T-helper 9 cell (primary cell): ENCODE measurements at places on chromosomes 5 and 9.

DNA sequence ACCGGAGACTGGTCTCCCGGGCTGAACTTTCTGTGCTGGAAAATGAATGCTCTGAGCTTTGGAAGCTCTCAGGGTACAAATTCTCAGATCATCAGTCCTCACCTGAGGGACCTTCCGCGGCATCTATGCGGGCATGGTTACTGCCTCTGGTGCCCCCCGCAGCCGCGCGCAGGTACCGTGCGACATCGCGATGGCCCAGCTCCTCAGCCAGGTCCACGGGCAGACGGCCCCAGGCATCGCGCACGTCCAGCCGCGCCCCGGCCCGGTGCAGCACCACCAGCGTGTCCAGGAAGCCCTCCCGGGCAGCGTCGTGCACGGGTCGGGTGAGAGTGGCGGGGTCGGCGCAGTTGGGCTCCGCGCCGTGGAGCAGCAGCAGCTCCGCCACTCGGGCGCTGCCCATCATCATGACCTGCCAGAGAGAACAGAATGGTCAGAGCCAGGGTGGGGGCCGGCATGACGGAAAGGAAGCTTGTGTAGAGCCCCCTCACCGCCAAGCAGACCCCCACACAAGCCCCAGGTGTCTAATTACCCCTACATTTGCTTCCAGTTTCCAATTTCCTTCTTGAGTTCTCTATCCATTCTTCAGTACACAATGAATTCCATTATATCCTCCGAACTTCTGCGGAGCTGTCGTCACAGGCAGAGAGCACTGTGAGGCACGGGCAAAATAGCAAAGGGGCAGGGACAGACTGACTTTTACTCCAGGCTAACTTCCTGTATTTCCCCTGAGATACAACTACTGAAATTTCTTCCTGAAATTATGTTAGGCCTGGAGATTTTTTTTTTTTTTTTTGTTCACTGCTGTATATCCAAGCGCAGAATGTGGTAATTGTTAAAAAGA lies 23.2 kb downstream of the CDKN2A start:
- DNase-seq, result no peak

DNA sequence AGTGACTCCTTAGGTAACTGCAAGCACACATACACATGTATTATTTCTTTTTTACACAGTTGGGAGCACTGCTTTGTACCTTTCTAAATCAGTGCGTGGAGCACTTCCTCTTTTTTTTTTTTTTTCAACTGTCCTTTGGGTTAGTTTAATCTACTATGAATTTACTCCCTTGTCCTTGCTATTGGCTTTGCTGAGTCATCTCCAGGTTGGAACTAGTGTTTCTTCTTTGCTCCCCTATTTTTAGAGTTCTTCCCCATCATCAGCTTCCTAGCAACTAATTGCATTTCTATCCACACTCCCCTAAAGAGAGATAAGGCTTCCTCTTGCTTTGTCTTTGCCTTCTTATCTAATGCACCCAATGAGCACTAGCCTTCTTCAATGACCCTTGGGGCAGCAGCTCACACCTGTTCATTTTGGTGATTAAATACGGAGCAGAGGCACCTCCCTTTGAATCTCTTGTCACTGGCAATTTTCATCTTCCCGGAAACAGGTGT lies 24.3 kb downstream of the S100Z start:
- DNase-seq, result no peak

GRCh38 chr5:87300744-87301143 lies 33.1 kb downstream of the RASA1 start:
- DNase-seq, result no peak

DNA sequence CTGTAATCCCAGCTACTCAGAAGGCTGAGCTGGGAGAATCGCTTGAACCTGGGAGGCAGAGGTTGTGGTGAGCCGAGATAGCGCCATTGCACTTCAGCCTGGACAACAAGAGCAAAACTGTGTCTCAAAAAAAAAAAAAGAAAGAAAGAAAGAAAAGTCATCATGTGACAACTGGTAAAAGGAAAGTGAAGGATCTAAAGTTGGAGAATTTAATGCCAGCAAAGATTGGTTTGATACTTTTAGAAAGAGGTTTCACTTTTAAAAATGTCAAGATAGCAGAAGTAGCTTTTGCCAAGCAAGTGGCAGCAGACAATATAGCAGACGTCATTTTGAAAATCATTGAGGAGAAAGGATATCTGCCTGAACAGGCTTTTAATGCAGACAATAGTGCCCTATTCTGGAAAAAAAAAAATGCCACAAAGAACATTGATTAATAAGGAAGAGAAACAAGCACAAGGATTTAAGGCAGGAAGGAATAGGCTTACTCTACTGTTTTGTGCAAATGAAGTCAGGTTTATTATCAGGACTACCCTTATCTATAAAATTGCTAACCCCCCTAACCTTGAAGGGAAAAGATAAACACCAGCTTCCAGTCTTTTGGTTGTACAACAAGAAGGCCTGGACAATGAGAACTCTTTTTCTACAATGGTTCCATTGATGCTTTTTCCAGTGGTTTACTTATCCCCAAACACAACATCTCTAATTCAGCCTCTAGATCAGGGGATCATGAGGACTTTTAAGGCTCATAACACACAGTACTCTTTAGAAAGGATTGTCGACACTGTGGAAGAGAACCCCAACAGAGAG lies 12.0 kb downstream of the PKD2L2 start:
- no peak for DNase-seq

DNA sequence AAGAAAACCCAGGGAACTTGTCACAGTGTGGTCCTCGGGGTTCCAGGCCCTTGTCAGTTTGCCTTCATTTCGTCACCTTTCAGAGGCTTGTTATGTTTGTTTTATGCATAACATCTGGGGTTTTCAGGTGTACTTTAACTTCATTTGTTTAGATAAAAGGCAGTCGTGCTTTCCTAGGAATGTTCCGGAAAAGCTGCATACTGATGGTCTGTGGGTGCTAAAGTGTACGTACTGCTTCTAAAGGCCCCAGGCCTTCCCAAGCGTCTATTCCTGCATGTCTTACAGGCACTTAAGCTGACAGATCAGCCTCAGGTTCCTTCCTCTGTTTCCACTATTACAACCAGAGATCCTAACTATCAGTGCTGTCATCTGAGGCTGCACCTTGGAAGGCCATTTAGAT lies 95.6 kb upstream of the ANKH start:
- no peak for DNase-seq

- peak; percentile 21 for DNase-seq
These were observed 608 bp downstream of the ENTR1 start for GRCh38 chr9:136409557-136410455.

GRCh38 chr5:161001604-161002003 lies 149.6 kb upstream of the ATP10B start:
- DNase-seq, result no peak

- DNase-seq, result no peak
These were observed 8.2 kb upstream of the EPB41L4B start for GRCh38 chr9:109328978-109329637.

- no peak for DNase-seq
These were observed 24.6 kb downstream of the TRAF2 start for GRCh38 chr9:136910901-136911245.

GRCh38 chr9:7405924-7406604 lies 393.5 kb downstream of the DMAC1 start:
- DNase-seq, result no peak

DNA sequence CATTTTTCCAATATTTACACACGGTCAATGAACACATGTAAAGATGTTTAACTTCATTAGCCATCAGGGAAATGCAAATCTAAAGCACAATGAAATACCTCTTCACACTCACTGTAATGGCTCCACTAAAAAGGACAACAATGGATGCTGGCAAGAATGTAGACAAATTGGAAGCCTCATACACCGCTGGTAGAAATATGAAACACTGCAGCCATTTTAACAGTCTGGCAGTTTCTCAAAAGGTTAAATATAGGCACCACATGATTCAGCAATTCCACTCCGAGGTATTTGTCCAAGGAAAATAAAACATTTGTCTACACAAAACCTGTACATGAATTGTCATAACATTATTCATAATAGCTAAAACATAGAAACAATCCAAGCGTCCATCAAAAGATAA lies 20.0 kb downstream of the RNF145 start:
- no peak for DNase-seq

GRCh38 chr9:107504585-107505455 lies 15.3 kb upstream of the KLF4 start:
- no peak for DNase-seq

GRCh38 chr5:133111299-133111698 lies 59.5 kb downstream of the HSPA4 start:
- DNase-seq, result peak; percentile 80

DNA sequence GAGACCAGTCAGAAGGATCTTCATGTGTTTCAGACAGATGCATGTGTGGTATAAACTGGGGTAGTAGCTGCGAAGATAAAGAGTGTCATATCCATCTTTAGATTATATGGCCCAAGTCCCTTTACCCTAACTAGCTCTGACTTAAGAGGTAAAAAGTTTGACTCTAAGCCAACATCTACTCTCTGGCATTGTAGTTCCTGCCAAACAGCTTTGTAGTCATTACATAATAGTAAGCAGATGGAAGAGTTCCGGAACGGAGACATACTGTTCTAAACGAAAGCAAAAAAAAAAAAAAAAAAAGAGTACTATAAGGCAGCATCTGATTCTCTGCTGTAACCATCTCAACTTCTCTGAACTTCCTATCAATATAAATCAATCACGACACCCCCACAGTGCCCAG lies 48.8 kb downstream of the CEMIP2 start:
- DNase-seq, result no peak

DNA sequence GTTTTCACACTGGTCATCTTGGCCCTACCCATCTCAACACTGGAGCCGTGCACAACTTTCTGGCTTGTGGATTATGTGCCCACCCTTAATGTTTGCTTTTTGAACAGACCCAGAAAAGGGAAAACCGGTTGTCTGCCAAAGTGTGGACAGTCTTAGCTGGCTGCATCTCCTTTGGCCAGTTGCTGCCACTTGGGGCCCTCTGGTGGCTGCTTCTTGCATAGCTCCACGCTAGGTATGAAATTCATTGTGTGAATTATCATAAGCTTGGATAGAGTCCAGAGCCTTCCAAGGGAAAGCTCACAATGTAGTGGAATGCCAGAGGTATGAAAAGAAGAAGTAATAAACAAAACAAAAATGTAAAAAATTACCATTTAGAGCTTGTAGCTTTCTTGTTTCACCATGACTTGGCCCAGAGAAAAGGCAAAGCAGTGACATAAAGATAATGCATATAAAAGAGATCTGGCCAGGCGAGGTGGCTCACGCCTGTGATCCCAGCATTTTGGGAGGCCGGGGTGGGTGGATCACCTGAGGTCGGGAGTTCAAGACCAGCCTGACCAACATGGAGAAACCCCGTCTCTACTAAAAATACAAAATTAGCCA lies 12.5 kb upstream of the SLC36A3 start:
- DNase-seq, result peak; percentile 19

GRCh38 chr5:65774346-65774745 lies 52.3 kb downstream of the NLN start:
- DNase-seq, result no peak

- no peak for DNase-seq
These were observed 2.8 kb upstream of the NOL6 start for GRCh38 chr9:33476503-33476902.

DNA sequence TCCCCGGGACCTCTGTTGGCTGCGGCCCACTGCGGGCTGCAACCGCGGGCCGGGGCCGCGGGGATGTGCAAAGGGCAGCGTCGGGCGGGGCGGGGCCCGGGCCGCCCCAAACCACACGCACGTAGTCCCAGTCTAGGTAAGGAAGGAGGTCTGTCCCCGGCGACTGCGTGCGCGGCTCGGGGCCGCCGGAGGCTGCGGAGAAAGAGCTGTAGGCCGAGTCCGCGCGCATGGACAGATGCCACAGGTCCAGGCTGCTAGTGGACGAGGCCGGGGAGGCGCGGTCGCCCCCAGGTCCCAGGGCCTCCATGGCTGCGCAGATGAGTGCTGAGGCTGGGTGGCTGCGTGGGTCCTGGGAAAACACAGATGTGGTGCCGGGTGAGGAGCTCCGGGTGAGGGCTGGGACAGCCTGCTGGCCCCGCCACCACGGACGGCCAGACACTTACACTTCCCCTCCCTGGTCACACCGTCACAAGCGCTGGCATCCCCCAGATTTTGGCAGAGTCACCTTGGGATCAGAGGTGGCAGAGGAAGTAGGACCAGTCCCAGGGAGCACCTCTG lies 4.5 kb downstream of the SHROOM1 start:
- no peak for DNase-seq

DNA sequence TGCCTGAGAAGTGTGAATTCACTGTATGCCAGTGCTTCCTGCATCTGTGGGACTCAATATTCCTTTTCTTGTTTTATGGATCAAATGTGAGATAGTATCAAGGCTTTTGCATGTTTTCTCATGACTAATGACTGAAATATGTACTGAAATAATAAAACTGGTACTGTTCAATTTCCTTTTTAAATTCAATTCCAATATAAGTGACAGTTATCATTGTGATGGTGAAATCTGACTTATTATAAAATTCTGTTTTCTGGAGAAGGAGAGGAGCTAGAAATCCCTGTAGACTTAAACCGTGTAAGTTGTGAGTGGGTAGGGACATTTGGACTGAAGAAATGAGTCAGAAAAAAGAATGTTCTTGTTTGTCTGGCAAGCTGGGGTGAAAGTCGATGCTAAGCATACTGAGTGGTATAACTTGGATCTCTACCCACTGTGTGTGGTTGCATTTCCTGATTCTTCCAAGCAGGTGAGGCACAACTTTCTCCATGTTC lies 245.2 kb downstream of the EFNA5 start:
- DNase-seq, result no peak

DNA sequence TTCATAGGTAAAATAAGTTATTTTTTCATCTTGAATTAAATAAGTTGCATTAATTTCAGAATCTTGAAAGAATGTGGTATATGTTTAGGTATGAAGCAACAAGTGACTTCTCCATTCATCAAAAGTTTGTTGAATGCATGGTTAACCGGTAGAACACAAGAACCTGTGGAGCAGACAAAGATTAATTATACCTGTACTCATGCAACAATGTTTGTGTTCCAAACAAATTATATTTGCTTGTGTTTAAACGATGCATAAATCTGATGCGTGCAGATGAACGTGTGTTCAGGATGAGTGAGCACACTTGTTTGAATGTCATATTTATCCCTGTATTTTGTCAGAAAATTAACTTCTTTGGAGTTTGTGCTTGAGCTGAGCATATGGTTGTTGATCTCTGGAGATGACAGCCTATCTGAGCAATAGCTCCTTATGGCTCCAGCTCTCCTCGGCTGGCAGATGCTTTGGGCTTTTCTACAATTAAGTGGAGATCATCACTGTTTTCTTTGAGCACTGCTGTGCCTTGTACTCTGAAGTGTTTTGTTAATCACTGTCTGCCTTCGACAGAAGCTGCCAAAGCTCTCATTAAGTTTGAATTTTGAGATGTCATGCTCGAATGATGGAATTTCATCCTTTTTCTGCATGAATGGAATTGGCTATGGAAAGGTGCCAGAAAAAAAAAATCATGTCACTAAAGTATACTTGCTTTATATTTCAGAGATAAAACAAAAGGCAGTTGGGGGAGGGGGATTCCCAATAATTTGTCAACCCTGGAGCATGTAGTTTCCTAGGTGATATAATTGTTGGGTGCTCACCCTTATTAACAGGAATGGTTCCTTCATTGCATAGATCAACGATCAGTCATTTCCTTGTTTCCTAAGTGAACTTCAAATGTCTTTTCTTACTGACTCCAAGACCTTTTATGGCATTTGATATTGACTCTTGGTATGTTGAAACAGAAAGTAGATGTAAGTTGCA lies 502.5 kb upstream of the ARRDC3 start:
- no peak for DNase-seq
